ENCODE measurements at places on chromosomes 3 and 15. TPM values are rescaled to one million over a fixed set of nuclear protein-coding genes. Genes with fewer than 3 reads are reported as not detected.

DNA sequence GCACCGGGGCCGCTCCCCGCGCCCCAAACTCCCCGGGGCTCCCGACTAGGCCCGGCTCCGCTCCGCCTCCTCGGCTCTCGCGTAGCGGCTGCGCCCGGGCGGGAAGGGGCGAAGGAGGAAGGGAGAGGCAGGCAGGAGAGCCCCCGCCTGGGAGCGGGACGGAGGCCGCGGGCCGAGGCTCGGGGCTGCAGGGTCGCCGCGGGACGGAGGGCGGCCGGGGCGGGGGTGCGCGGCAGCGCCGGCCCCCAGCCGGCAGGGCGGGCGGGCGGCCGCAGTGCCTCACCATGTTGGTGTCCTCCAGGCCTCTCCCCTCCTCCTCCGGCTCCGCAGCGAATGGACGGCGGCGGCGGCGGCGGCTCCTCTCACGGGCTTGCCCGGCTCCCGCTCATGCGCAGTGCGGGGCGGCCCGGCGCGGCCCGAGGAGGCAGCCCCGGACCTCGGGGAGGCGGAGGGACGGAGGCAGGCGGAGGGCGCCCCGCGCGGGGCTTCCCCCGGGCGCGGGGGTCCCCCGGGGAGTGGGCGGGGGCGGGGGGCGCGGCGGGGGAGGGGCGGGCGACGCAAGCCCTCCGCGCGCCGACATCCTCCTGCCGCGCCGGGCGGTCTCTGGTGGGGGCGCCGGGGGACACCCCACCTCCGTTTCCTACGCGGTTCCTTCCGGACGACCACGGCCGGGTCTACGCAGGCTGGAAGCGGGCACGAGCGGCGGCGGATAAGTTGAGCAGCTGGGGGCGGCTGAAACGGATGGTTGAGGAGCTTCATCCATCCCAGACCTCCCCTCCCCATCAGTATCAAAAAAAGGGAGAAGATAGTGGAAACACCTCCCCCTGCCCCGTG lies at the start of gene DCUN1D1:
TSS of gene DCUN1D1 (minus strand) at position 335 of the 834 bp plus-strand sequence. CDS start at position 286, 49 bp downstream.
- peak; percentile 93 for DNase-seq

- no peak for DNase-seq
Observed at GRCh38 chr3:183098536-183099025, 715 bp downstream of the MCCC1 start.

GRCh38 chr3:117556646-117557407 lies 847.2 kb downstream of the TUSC7 start:
- DNase-seq = no peak

- DNase-seq = no peak
Observed at GRCh38 chr15:29676961-29677402, 145.3 kb downstream of the TJP1 start.

GRCh38 chr3:170383567-170383966 lies 26.1 kb downstream of the SKIL start:
- DNase-seq = no peak

DNA sequence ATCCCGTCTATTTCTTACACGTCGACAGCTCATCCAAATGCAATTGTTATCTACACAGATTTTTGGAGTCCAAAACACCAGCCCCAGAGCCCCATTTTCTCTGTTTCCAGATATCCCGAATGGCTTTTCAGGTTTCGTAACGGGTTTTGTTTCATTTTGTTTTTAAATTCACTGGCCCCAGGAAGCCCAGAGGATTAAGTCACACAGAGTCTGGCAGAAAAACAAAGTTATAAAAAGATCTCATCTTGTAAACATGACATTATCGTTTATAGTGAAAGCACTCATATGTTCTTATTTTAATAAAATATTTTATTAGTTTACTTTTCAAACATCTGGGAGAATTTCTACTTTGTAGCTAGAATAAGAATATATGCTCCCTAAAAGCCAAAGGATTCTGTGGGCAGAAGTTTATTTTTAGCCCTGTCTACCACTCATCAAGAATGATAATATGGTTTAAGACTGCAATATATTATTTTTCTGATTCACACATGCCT lies 149.3 kb upstream of the SLC2A2 start:
- DNase-seq = no peak

PLA2G4E gene
- total RNA-seq = 0.27 TPM

TMCO5A gene
- total RNA-seq = not detected

ADGRG7 gene
- total RNA-seq = 13.9 TPM

Measured in mucosa of descending colon (tissue), 3 donors.